ENCODE measurements at places on chromosomes 5 and 9. TPM values are rescaled to one million over a fixed set of nuclear protein-coding genes. Genes with fewer than 3 reads are reported as not detected.
A peak's percentile ranks its signal among the peaks of the same experiment; 100 is the strongest.

- no peaks in the 10 kb centered on the region for H3K36me3 ChIP-seq
- H3K4me1 ChIP-seq = no peaks in the 10 kb centered on the region
- H3K4me3 ChIP-seq = no peak overlapping the region
- no peak overlapping the region for H3K27ac ChIP-seq
- H3K27me3 ChIP-seq = no peaks in the 10 kb centered on the region
- no peak for DNase-seq
These were observed 147.2 kb downstream of the IZUMO3 start for GRCh38 chr9:24398466-24398865.

DNA sequence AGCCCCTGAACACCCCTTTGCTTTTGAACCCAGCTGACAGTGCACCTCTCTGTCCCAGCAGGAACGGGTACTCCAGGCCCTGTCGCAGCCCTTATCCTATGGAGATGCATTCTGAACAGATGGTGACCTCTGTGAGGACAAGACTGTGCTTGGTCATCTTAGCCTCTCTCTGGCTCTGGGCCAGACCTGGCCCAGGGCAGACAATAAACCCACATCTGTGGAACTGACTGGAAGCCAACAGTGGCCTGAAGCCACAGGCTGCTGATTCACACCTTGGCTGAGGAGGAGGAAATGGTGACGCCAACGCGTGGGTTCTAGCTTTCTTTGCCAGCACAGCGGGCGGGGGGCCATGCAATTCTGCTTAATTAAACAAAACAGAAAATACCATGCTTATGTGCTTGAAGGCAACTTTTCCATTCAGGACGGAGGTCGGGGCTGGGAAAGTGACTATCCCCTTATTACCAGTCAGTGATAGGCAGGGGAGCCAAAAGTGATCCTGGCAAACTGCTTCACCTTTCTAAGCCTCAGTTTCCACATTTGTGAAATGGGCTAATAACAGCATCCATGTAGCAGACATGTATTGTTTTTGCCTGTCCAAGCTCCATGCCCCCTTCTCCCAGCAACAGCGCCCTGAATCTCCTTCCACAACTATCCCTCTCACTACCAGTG lies 10.8 kb downstream of the SH3PXD2B start:
- peak; percentile 92 for DNase-seq
- no peak overlapping the region for H3K27ac ChIP-seq
- no peak overlapping the region for H3K4me3 ChIP-seq
- peaks cover 23% of the 10 kb centered on the region for H3K27me3 ChIP-seq

DNA sequence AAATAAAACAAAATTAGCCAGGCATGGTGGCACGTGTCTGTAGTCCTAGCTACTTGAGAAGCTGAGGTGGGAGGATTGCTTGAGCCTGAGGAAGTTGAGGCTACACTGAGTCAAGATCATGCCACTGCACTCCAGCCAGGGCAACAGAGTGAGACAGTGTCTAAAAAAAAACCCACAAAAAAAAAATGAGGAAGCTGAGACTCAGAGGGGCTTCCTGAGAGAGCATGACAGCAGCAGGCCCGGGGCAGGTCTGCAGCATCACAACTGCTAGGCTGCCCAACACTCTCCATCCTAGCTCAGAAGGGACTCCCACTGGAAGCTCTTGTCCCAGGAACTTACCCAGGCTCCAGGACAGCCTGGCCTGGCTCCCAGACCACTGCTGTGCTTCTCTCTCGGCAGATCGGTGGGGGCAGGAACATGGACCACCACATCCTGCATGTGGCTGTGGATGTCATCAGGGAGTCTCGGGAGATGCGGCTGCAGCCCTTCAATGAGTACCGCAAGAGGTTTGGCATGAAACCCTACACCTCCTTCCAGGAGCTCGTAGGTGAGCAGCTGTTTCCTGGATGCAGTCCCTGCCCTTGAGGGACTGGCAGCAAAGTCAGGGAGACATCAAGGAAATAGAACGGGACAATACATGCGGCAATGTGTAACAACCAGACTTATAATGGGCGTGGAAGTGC lies 19.1 kb downstream of the PTGS1 start:
- H3K27ac ChIP-seq = no peak overlapping the region
- peaks cover 2% of the 10 kb centered on the region for H3K4me1 ChIP-seq

DNA sequence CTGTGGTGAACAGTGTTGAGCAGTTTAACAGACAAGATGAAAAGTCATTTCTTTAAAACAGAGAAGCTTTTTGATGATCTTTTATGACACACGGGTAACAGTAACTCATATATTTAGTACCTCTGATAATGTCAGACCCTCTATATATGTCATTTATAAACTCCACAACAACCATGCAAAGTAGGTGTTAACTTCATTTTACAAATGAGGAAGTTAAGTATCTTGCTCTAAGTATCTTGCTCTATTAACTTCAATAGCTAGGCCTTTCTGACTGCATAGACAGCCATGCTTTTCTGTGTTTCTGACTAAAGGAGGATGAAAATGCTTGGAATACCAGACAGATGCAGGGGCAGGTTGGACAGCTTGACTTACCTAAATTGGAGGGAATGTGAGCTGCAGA lies 1.8 kb downstream of the NUDT2 start:
- peaks cover 32% of the 10 kb centered on the region for H3K4me1 ChIP-seq
- H3K4me3 ChIP-seq = no peak overlapping the region
- no peaks in the 10 kb centered on the region for H3K27me3 ChIP-seq
- no peak overlapping the region for H3K27ac ChIP-seq

DNA sequence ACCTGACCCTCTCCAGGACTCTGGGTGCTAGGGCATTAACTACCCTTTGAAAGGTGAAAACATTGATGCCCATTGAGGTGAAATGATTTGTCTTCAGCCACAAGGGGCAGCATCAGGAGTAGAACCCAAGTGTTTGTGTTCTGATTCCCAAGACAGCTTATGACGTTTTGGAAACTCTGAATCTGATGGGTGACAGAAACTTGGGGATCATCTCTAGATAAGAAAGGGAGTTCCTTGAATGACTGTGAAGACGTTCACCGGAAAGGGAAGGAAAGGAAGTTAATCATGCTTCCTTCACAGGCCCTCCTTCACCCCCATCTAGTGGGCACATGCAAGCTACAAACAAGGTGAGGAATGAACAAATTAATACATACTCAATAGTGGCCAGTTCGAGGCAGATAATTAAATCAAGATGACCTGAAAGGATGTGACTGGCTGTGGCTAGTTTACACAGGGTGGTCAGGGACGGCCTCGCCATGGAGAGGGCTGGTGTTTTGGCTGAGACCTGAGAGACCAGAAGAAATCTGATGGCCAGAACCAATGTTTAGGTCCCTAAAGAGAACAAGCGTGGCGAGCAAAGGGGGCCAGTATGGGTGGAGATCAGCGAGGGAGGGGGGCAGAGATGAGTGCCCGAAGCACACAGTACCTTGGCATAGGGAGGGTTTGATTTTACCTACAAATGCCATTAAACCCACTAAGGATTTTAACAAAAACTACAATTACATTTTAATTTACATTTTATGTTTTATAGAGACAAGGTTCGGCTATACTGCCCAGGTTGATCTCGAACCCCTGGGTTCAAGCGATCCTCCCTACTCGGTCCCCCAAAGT lies 937 bp upstream of the SLC26A2 start:
- DNase-seq = peak; percentile 70
- peaks cover 34% of the 10 kb centered on the region for H3K4me1 ChIP-seq
- H3K27ac ChIP-seq = peak overlapping the region; percentile 99

The ZFR gene
- 59.2 TPM for total RNA-seq

The CNTLN gene
- total RNA-seq = 0.43 TPM

DNA sequence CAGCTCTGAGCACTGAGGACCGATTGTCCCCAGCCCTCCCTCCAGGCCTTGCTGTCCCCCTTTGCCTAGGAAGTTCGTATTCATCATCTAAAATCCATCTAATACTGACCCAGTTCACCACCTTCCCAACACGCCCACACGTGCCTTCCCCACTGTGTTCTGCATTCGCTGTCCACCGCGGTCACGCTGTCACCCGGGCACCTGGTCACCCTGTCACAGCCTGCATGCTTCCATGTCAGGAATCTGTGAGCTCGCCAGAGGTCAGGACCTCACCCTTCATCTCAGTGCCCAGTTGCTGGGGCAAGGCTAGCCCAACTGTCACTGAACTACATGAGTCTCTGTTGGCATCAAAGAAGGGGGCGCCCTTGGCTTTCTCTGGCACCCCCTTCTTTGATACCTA lies 82.9 kb upstream of the RUFY1 start:
- H3K4me3 ChIP-seq = no peak overlapping the region
- H3K27me3 ChIP-seq = no peaks in the 10 kb centered on the region
- DNase-seq = no peak
- no peaks in the 10 kb centered on the region for H3K4me1 ChIP-seq
